ENCODE measurements at places on chromosomes 11 and 22.
A peak's percentile ranks its signal among the peaks of the same experiment; 100 is the strongest.

DNA sequence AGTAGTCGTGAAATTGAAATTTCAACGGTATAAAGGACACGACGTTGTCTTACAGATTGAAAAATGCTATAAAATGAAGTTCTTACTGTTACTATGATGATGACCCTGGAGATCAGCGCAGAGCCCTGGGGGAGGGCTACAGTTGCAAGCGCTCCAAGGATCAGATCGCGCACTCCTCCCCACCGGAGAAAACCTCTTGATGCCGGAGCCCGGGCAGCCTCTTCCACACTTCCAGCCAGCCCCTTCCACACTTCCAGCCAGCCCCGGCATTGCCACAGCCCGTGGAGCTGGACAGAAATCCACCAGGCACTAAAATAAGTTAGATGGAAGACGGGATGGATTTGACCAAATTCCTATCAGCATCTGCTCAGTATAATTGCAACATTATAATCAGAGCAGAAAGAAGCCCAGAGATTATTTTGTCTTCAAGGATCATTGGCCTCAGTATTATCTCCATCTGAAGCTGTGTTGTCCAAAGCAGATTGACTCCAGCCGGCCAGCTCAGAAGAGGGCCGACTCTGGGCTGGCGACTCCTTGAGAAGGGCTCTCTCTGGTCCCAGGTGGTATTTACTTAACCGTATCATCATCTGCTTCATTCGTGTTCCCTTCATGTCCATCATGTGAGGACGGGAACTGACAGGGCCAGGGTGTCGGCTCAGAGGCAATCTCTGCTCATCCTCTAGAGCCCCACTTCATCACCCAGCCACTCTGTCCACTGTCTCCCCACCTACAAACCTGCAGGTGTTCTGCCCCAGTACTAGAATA lies 777 bp upstream of the MICAL3 start:
- no peak for DNase-seq

DNA sequence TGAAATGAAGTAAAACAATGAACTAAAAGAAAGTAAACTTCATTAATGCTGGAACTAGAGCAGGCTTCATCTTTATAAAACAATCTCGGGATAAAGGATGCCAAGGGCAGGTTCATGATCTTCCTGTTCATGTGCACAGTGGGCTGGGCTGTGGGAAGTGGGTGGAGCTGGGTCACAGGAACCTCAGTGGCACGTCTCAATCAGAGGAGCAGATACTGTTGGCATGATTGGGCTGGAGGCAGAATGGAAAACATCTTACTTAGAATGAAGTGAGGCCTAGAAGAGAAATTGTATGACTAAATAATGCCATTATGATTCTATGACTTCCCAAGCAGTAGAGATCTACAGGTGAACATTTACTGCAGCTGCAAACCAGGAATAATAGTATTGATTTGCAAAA lies 45.4 kb upstream of the CALCB start:
- DNase-seq, result no peak

GRCh38 chr11:37812281-37812880 lies 1214.3 kb upstream of the RAG2 start:
- DNase-seq, result no peak

GRCh38 chr11:1317432-1317831 lies 8.0 kb upstream of the TOLLIP start:
- DNase-seq, result no peak

- peak; percentile 7 for DNase-seq
Observed at GRCh38 chr11:76371170-76371569, 9.8 kb downstream of the THAP12 start.

DNA sequence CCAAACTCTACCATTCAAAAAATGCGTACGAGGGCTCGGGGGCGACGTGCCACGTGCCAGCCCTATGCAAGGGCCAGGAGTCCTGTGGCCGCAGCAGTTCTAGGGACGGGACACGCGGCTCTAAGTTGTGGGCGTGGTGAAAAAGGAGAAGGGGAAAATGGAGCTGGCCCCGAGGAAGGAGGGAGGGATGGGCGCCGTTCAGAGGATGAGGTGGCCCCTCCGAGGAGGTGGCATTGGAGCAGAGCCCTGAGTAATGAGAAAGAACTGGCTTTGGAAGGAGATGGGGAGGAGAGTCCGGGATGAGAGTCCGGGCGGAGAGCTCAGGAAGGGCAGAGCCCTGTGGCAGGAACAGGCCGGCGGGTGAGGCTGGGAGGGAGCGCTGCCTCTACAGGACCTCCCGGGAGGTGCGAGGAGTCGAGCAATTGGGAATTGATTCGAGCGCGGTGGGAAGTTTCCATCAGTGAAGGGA lies 21.0 kb downstream of the OTUB1 start:
- DNase-seq, result no peak

- DNase-seq, result peak; percentile 67
Observed at GRCh38 chr11:113675003-113675561, 31.0 kb downstream of the TMPRSS5 start.

DNA sequence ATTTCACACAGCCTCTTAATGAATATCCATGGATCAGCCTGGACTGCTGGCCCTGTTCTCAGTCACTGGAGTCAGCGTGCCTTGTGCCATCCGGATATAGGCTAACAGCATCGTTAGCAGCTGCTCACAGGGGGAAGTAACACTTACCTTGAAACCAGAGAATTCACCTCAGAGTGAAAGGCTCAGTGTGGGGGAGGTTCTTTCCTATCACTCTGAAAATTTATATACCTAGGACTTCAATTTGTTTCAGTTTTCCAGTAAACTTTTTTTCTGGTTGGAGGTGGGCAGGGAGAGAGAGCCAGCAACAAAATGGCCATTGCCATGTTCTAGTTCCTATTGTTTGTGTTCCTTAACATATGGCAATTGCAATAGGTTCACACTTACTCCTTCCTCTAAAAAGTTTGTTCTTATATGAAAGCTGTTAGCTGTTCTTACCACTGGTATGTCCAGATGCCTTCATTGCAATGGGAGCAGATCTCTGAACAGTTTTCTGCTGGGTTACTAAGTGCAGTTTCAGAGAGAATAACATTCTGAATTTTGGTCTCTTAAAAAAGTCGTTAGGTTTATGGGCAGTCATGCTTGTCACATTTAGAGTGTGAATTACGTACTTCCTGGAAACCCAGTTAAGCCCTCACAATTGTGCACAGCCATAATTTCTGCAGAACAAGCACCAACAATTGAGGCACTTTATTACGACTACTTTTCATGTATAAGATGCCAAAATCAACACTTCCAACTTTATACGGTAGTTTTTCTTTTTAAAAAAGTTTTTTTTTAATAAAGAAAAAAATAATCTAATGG lies 247.6 kb downstream of the CADM1 start:
- DNase-seq, result no peak

GRCh38 chr11:66912911-66913310 lies 45.3 kb downstream of the PC start:
- no peak for DNase-seq

- no peak for DNase-seq
Observed at GRCh38 chr11:43072096-43072495, 239.7 kb upstream of the API5 start.
